ENCODE measurements at places on chromosomes 4 and X. TPM values are rescaled to one million over a fixed set of nuclear protein-coding genes. Genes with fewer than 3 reads are reported as not detected.

DNA sequence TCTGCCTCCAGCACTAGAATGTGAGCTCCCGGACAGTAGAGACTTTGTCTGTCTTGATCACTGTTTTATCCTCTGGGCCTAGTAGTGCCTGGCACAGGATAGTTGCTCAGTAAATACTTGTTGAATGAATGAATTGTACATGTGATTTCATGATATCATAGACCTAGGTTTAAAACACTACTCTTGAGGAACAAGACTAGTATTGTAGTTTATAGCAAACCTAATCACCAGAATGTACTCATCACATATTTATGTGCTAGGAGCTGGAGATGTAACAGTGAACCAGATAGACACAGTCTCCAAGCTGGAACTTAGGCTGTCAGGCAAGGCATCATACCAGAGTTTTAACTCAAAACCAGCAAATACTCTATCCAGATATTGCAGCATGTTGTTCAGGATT lies 23.5 kb downstream of the GAB3 start:
- no peak for DNase-seq

GRCh38 chr4:165208741-165209388 lies 1.5 kb downstream of the KLHL2 start:
- DNase-seq, result no peak

DNA sequence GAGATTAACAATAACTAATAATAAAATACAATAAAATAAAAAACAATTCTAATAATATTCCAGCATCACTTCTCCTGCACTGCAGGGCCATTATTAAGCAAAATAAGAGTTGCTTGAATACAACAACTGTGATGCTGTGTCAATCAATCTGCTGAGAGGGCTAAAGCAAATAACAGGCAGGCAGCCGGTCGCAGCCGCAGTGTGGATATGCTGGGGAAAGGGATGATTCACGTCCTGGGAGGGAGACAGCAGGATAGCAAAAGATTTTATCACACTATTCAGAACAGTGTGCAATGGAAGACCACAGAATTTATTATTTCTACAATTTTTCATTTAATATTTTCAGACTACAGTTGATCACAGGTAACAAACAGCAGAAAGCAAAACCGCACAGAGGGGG lies 76.5 kb upstream of the SMARCAD1 start:
- DNase-seq, result no peak

- DNase-seq, result no peak
These were observed 117.7 kb upstream of the SLC6A14 start for GRCh38 chrX:116318672-116319071.

The ZDHHC9 gene
- total RNA-seq, result 11.9 TPM

The FAM47E gene
- total RNA-seq, result 3.0 TPM

Data from left ventricle myocardium inferior (tissue), 1 donor.